ENCODE measurements at places on chromosomes 12 and 14. TPM values are rescaled to one million over a fixed set of nuclear protein-coding genes. Genes with fewer than 3 reads are reported as not detected.

Gene LRIG3
- total RNA-seq: 80.4 TPM

GRCh38 chr14:94124582-94125377 lies 4.6 kb downstream of the IFI27L2 start:
- DNase-seq: no peak
- H3K4me1 ChIP-seq: peaks cover 31% of the 10 kb centered on the region

GRCh38 chr12:20507711-20508110 lies 139.4 kb downstream of the PDE3A start:
- no peaks in the 10 kb centered on the region for H3K27me3 ChIP-seq
- no peak for DNase-seq
- peaks cover 4% of the 10 kb centered on the region for H3K36me3 ChIP-seq

DNA sequence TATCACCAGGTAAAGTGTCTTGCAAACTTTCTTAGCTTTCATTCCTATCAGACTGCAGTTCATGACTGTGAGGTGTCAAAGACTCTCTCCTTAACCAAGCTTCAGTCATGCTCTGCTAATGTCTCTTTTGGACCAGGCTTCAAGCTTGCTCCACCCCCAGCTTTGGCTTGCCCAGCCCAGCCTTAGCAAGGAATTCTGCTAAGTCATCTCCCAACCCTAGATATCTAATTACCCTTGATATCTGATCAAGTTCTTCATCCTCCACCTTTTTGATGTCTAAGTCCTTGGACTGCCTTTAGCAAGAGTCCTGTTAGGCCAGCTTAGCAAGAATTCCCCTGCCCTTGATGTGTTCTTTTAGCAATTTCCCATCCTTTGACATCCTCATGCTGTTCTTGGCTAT lies 108.9 kb upstream of the FGD4 start:
- no peak overlapping the region for H3K27ac ChIP-seq
- DNase-seq: no peak
- H3K27me3 ChIP-seq: no peaks in the 10 kb centered on the region
- no peaks in the 10 kb centered on the region for H3K36me3 ChIP-seq
- peaks cover 12% of the 10 kb centered on the region for H3K4me1 ChIP-seq

Gene EEA1
- 44.7 TPM for total RNA-seq

DNA sequence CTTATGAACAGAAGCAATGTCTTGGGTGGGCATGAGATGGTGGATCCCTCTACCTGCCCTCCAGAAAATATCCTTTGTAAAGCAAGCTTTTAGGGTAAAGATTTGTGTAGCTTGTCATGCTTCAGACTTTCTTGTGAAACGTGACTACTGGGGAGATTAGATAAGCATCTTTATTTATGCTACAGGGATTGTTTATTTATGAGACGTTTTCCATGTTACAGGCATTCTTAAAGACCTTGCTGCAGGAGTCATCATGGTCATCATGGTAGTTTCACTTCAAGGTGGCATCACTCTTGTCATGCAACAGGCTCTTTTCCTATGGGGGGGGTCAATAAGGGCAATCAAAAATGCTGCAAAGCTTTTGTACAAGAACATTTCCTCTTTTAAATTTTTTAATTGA lies 8.2 kb upstream of the MIS18BP1 start:
- H3K4me1 ChIP-seq: no peaks in the 10 kb centered on the region
- no peak overlapping the region for H3K4me3 ChIP-seq
- no peak overlapping the region for H3K27ac ChIP-seq
- peaks cover 14% of the 10 kb centered on the region for H3K36me3 ChIP-seq
- no peak for DNase-seq

- H3K27ac ChIP-seq: no peak overlapping the region
- H3K36me3 ChIP-seq: no peaks in the 10 kb centered on the region
- no peaks in the 10 kb centered on the region for H3K4me1 ChIP-seq
- H3K4me3 ChIP-seq: no peak overlapping the region
- no peak for DNase-seq
Measured at GRCh38 chr14:105160776-105161175, 7.8 kb downstream of the JAG2 start.

DNA sequence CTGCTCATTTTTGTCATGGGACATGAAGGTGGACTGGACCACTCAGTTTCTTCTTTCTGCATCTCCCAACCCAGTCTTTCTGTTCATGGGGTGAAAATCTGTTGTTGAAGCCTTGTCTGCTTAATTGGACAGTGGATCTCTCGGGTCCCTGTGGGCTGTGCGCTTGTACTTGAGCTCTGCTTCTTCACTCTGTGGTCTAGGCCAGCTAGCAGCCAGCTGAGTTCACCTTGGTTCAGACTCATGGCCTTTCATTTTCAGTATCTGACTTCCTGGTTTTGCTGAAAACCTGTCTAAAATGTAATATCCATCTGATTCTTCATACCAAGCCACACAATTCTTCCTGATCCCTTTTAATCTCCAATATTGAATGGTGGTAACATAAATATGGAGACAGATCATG lies 117.2 kb downstream of the LRRK2 start:
- H3K4me1 ChIP-seq: no peaks in the 10 kb centered on the region
- H3K27ac ChIP-seq: no peak overlapping the region
- H3K4me3 ChIP-seq: no peak overlapping the region

GRCh38 chr12:110077800-110078199 lies 29.5 kb upstream of the C12orf76 start:
- H3K4me3 ChIP-seq: no peak overlapping the region
- no peak overlapping the region for H3K27ac ChIP-seq
- H3K36me3 ChIP-seq: no peaks in the 10 kb centered on the region

GRCh38 chr12:103169-103981 lies 36.8 kb downstream of the IQSEC3 start:
- H3K27ac ChIP-seq: no peak overlapping the region
- H3K27me3 ChIP-seq: peaks cover 18% of the 10 kb centered on the region
- H3K4me3 ChIP-seq: no peak overlapping the region
- H3K4me1 ChIP-seq: peaks cover 22% of the 10 kb centered on the region

GRCh38 chr12:33752854-33753253 lies 269.4 kb upstream of the ALG10 start:
- H3K36me3 ChIP-seq: no peaks in the 10 kb centered on the region
- no peaks in the 10 kb centered on the region for H3K27me3 ChIP-seq
- no peak overlapping the region for H3K27ac ChIP-seq
- H3K4me3 ChIP-seq: no peak overlapping the region
- DNase-seq: no peak

- no peak for DNase-seq
- no peaks in the 10 kb centered on the region for H3K36me3 ChIP-seq
- H3K4me1 ChIP-seq: no peaks in the 10 kb centered on the region
- no peaks in the 10 kb centered on the region for H3K27me3 ChIP-seq
- no peak overlapping the region for H3K4me3 ChIP-seq
Measured at GRCh38 chr12:12327802-12328201, 22.2 kb downstream of the MANSC1 start.

DNA sequence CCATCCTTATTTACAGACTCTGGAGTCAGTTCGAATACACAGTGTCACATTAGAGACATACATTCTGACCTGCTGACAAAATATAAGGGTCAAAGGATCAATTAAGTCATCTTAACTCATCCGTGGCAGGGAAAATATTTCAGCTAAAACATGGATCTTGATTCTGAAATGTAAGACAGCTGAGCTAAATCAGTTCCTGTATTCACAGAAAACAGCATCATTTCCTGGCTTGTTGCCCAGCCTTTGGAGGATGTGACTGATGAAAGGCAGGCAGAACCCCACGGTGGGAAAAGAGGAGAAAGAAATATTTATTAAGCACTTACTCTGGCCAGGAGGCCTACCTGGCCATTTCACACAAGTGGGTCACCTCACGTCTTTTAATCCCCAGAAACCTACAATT lies 101.9 kb downstream of the GAS2L3 start:
- peak overlapping the region; percentile 49 for H3K27ac ChIP-seq
- no peak for DNase-seq
- no peak overlapping the region for H3K4me3 ChIP-seq
- no peaks in the 10 kb centered on the region for H3K36me3 ChIP-seq
- H3K4me1 ChIP-seq: peaks cover 9% of the 10 kb centered on the region
- H3K27me3 ChIP-seq: peaks cover 11% of the 10 kb centered on the region
